Myocyte (in vitro differentiated cells): ENCODE measurements at places on chromosomes 4 and X. TPM values are rescaled to one million over a fixed set of nuclear protein-coding genes. Genes with fewer than 3 reads are reported as not detected.

HMGB2 gene
- total RNA-seq = 30.9 and 56.1 TPM in 2 replicates

HTRA3 gene
- total RNA-seq = 35.0 and 49.3 TPM in 2 replicates

WDR44 gene
- total RNA-seq = 12.6 and 18.5 TPM in 2 replicates

BEX4 gene
- total RNA-seq = 3.1 and 3.2 TPM in 2 replicates

CXorf66 gene
- not detected in 2 replicates for total RNA-seq

AKAP4 gene
- not detected in 2 replicates for total RNA-seq

AKAP14 gene
- not detected in 2 replicates for total RNA-seq

MTMR8 gene
- not detected in 2 replicates for total RNA-seq

TMEM47 gene
- 69.2 and 81.1 TPM in 2 replicates for total RNA-seq

APEX2 gene
- 7.8 and 11.2 TPM in 2 replicates for total RNA-seq

EPHA5 gene
- total RNA-seq = 3.6 and 6.8 TPM in 2 replicates

TMEM35A gene
- total RNA-seq = 1.1 and 1.4 TPM in 2 replicates

ARMCX6 gene
- total RNA-seq = 53.5 and 66.8 TPM in 2 replicates

NDNF gene
- total RNA-seq = not detected in 2 replicates

GPAT3 gene
- total RNA-seq = 13.0 and 15.2 TPM in 2 replicates

TMEM154 gene
- 0.10 and 0.24 TPM in 2 replicates for total RNA-seq

SSX4B gene
- total RNA-seq = 0.64 and 0.78 TPM in 2 replicates

ADGRG2 gene
- not detected in 2 replicates for total RNA-seq

ANOS1 gene
- total RNA-seq = 0.08 TPM in 1 of 2 replicates, not detected in the other

LRP2BP gene
- total RNA-seq = 1.3 and 1.6 TPM in 2 replicates

GYPE gene
- not detected in 2 replicates for total RNA-seq

NPY1R gene
- 0.16 TPM in 1 of 2 replicates, not detected in the other for total RNA-seq

TKTL1 gene
- 0.26 TPM in 1 of 2 replicates, not detected in the other for total RNA-seq

REELD1 gene
- not detected in 2 replicates for total RNA-seq

MAGEC3 gene
- total RNA-seq = not detected in 2 replicates

SLC9B1 gene
- total RNA-seq = 1.1 and 2.4 TPM in 2 replicates

DSPP gene
- total RNA-seq = not detected in 2 replicates

CENPI gene
- 4.0 and 5.2 TPM in 2 replicates for total RNA-seq

CSN1S1 gene
- not detected in 2 replicates for total RNA-seq

NAT8L gene
- total RNA-seq = 8.2 and 8.9 TPM in 2 replicates

CDKN2AIP gene
- total RNA-seq = 15.2 and 20.1 TPM in 2 replicates

CCNA2 gene
- 1.3 and 1.8 TPM in 2 replicates for total RNA-seq

LDB2 gene
- total RNA-seq = not detected in 2 replicates

TMEM271 gene
- total RNA-seq = not detected in 2 replicates

SPANXN2 gene
- total RNA-seq = not detected in 2 replicates

PDGFC gene
- total RNA-seq = 38.0 and 49.5 TPM in 2 replicates

TMPRSS11F gene
- total RNA-seq = not detected in 2 replicates

DGKK gene
- not detected in 2 replicates for total RNA-seq

DCAF4L1 gene
- total RNA-seq = 0.32 and 0.42 TPM in 2 replicates

SSX2B gene
- total RNA-seq = not detected in 2 replicates

SHROOM2 gene
- total RNA-seq = 5.5 and 18.3 TPM in 2 replicates

MAGEA12 gene
- not detected in 2 replicates for total RNA-seq

CITED1 gene
- 1.5 and 1.7 TPM in 2 replicates for total RNA-seq

SLC6A14 gene
- total RNA-seq = not detected in 2 replicates

CFI gene
- 1.4 and 1.5 TPM in 2 replicates for total RNA-seq

FRMPD4 gene
- 0.56 and 0.68 TPM in 2 replicates for total RNA-seq

MAGEE1 gene
- total RNA-seq = 0.91 and 1.6 TPM in 2 replicates

MTNR1A gene
- total RNA-seq = not detected in 2 replicates

SHOX gene
- not detected in 2 replicates for total RNA-seq

PALLD gene
- total RNA-seq = 250 and 310 TPM in 2 replicates

PLK4 gene
- total RNA-seq = 0.47 and 2.1 TPM in 2 replicates

RTL9 gene
- total RNA-seq = 0.52 and 1.2 TPM in 2 replicates

HSFX4 gene
- total RNA-seq = not detected in 2 replicates

CLIC2 gene
- 0.05 and 0.62 TPM in 2 replicates for total RNA-seq

LAP3 gene
- 49.5 and 59.0 TPM in 2 replicates for total RNA-seq

PRDM8 gene
- 14.7 and 15.4 TPM in 2 replicates for total RNA-seq

SLC4A4 gene
- total RNA-seq = 13.3 and 13.9 TPM in 2 replicates

ZFP92 gene
- total RNA-seq = 0.05 TPM in 1 of 2 replicates, not detected in the other
